Stimulated activated CD4-positive, alpha-beta T cell treated with anti-CD3 and anti-CD28 coated beads, Interleukin-4, amount 100 ng/mL, for 4 hours (primary cell): ENCODE measurements at places on chromosomes 2 and 18.

DNA sequence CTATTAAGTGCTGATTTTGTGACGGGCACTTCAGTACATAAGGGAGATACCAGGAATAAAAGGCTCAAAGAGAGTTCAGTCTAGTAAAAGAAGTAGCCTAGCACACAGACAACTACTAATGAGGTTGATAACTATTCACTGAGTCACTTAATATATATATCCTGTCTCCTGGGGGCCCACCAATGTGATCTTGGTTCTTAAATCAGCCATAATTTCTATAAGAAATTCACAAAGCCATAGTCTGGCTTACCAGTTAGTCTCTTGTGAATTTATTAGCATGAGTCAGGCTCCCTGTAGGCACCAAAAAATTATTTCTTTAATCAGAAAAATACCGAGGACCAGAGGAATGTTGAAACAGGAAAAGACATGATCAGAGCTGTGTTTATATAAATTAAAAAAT is 10.4 kb downstream of the KCNE4 start:
- no peak for DNase-seq

DNA sequence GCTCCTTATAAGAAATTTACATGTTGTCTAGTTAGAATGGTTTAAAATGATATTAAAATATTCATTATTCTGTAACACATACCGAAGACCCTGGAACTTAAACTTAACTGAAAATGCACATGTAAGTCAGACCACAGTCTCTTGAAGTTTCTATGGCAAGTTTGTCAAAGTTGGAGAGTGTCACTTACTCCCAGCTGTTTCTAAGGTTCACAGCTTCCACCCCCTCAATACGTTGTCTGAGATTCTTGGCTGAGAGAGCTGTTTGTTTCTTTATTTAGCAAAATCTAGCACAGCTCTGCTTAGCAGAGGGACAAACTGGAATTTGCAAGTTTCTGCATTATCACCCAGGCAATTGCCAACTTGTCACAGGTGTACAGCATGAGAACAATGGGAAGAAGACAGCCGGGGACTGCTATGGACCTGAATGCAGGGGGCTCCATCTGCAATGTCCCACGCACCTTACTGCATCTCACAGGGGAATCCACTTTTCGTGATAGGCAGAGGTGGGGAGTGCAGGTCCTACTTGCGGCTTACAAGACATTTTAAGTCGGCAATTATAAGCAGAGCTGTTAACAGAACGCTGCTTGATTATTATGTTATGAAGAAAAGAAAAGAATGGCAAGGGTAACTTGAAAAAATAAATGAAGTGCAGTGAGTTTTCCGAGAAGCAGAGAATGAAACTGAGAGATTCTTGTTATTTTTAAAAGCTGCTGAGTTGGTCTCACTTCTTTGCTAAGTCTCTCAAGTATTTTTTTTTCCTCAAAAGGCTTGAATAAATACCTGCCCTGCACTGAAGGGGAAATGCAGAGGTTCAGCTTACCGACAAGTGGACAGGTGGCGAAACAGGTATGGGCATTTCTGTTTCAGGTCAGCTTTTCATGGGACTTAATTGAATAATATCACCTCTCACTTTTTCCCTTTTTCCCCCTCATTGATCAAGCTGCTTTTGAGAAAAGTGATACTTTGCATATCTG is 1072.1 kb upstream of the FANCL start:
- no peak for DNase-seq

DNA sequence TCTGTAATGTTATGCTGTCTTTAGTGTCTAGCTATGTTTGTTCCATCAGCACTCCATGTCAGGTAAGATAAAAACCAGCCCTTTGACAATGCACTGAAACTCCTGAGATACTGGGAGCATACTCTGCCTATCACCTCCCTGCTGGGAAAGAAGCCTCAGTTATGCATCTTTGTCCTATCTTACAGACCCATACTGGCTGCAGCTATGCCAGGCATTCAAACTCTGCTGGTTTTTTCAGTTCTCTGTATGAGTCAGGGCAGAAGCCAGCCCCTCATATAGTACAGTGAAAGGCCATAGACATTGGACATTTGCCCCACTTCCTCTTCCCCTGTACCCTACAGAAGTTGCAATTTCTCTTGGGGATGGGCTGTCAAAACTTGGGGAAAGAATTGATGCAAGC is 181.1 kb upstream of the RGPD4 start:
- no peak for DNase-seq

DNA sequence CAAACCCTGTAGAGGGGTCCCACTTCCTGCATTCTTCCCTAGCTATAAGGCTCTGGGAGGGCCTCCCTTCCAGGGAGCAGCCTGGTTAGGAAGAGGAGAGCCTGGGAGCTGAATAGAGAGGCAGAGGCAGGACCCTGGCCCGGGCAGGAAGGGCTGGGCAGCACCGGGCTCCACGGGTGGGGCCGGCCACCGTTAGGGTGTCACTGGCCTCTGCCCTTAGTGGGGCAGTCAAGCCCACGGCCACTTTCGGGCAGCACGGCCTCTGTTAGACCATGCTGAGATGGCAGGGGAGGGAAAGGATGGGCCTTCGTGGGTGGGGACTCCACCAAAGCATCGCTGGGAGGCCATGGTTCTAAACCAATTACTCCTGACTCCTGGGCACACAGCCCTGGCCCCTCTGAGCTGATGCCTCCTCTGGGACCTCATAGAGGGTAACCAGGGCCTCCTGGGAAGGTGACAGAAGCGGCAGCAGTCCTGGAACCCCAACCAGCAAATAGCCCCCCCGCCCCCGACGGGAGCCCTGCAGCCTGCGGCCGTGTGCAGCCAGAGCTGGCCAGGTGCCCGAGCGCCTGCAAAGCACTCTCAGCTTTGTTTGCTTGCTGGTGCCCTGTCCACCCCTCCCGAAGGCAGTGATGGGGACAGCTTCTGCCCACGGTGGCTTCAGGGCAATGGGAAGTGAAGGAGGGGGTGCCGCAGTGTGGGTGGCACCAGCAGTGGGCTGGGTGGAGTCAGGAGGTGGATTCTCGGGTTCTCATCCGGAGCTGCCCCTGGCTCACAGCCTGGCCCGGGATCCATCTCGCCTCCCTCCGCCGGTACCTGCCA is 16.3 kb upstream of the HPCAL1 start:
- no peak for DNase-seq

DNA sequence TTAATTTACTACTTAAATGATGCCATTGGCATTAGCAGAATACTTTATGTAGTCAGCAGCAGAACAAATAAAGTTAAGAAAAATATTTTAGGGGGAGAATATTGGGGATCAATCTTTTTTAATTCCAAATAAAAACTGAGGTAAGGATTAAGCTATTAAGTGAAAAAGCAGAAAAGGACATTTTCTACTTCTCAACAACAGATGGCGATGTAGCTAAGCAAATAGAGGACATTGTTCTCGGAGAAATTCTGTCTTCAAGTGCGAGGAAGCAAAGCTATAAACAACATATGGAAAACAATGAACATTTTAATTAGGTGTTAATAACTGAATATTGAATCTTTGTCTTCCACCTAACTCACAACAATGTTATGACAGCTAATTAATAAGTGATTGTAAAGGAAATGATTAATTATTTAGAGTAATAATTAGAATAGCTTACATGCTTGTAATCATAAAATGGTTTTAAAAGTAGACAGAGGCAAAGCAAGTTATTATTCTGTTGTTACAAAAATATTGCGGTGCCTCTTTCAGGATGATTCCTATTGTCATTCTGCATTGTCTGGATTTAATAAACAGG is 32.9 kb upstream of the CCDC93 start:
- no peak for DNase-seq

GRCh38 chr2:186183406-186183805 is 302.7 kb upstream of the ZC3H15 start:
- no peak for DNase-seq

DNA sequence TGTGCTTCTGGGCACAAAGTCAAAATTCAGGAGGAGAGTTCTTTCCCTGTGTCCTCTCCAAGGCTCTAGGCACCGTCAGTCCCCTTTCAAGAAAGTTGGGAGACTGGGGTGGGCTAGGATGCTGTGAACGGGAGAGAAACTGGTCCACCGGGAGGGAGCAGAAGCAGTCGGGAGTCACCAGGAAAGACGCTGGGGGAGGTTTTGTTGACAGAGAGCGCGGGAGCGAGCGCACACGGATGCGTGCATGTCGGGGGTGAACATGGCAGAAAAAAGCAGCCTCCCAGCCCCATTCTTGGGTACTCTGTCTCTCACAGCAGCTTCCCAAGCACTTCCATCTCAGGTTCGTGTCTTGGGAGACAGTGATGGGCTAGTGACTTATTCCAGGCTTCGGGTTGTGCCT is 97.1 kb upstream of the PXDN start:
- no peak for DNase-seq
